Suppressor macrophage (primary cell): ENCODE measurements at places on chromosomes 11 and 22.

- peak; percentile 74 for DNase-seq
Measured at GRCh38 chr11:45105233-45105983, 41.0 kb upstream of the PRDM11 start.

DNA sequence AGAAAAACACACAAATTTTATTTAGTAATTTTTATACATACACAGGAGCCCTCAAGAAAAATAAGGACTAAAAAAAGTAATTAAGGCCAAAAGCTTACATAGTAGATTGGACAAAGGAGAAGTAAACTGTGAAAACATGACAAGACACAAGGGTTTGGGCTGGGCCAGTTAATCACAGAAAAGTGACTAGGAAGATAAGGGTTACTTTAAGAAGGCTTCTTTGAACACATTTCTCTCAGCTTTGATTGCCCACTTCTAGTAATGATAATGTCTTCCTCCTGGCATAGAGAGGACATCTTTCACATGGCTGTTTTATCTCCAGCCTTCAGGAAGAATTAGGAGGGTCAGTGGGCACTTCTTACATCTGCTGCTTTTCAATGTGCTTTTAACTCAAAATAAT, 3.4 kb downstream of the RNF141 start:
- DNase-seq = no peak

GRCh38 chr11:34860518-34860917, 55.7 kb downstream of the APIP start:
- no peak for DNase-seq

DNA sequence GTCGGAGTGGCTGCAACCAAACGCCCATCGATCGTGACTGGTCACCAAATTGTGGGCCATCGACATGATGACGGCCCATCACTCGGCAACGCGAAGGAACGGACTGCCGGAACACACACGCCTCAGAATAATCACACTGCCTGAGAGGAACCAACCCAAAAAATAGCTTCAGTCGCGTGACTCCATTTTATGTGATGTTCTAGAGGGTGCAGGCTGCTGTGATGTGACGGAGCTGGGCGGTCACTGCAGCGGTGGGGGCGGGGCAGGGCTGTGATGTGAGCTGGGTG, 174.6 kb downstream of the CTTN start:
- DNase-seq = no peak

- DNase-seq = no peak
Measured at GRCh38 chr11:85811624-85812023, 683 bp upstream of the SYTL2 start.
